ENCODE measurements at places on chromosomes 4 and X. TPM values are rescaled to one million over a fixed set of nuclear protein-coding genes. Genes with fewer than 3 reads are reported as not detected.

DNA sequence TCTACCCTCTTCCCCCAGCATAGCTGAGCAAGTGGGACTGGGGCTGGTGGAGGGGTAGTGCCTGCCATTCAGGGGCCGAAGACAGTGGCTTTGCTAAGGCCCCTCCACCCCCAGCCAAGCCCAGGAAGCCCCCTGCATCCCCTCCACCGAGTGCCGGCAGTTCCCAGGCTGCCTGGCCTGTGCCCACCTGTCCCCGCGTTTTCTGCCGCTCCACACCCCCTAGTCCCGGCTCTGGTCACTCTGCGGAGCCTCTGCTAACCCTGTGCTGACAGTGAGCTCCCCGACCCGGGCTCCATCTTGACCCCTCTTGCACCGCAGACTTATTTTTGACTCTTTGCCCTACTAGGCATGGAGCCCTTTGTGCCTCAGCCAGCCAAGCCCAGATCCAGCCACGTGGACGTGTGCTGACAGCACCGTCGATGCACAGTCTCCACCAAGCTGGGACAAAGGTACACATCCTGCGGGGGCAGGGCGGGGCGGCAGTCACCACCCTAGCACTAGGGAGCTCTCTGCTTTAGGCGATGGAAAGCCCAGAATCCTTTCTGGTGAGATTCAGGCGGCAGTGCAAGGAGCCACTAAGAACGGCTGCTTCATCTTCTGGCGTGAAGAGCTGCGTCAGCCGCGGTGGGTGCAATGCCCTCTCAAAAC, 96.6 kb downstream of the PHKA2 start:
- DNase-seq: no peak

GRCh38 chr4:165060938-165061337, 7.3 kb downstream of the TRIM75 start:
- DNase-seq: no peak

The SYTL5 gene
- not detected for total RNA-seq

The EDNRA gene
- not detected for total RNA-seq
